ENCODE measurements at places on chromosomes 16 and 17. TPM values are rescaled to one million over a fixed set of nuclear protein-coding genes. Genes with fewer than 3 reads are reported as not detected.

DNA sequence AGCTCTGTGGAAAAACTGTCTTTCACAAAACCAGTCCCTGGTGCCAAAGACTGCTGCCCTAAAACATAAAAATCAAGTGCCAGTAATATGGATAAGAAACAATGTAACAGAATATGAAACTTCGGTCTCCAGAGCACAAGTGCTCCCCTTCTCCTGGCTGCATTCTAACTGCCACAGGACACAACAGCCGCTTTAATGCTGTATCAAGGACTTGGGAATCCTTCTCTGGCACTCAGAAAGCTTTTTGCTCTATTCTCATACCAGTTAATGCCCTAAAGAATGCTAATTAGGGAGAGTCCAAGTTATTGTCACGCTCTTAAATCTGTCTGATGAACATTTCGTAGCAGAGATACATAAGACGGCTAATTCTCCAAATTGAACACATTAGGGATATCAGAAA is 90.9 kb downstream of the PARN start:
- DNase-seq = no peak

- no peak for DNase-seq
Measured at GRCh38 chr17:10083864-10084263, 114.5 kb downstream of the GAS7 start.

GRCh38 chr16:89969741-89970410 is 21.3 kb downstream of the DEF8 start:
- no peak for DNase-seq

GRCh38 chr17:78365561-78366108 is 5.8 kb upstream of the SOCS3 start:
- no peak for DNase-seq

GRCh38 chr16:87267566-87267965 is 49.6 kb downstream of the C16orf95 start:
- no peak for DNase-seq

GRCh38 chr16:12625068-12625467 is 178.6 kb downstream of the CPPED1 start:
- no peak for DNase-seq

DNA sequence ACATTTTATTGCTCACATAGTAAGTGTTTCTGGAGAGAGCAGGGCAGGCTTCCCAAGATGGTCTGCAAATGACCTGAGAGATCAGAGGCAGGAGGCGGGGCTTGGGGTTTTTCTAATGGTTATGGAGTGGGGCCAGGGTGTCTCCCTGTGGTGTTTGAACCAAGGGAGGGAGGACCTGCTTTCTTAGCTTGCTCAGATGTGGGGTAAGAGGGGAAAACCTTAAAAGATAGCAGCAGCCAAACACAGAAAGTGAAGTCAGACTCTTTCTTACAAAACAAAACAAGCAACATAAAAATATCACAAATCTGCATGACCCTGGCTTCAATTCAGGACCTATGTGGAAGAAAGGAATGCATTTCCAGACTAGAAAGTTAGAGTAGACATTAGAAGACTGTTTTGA is 22.9 kb upstream of the DNAJA2 start:
- DNase-seq = no peak

DNA sequence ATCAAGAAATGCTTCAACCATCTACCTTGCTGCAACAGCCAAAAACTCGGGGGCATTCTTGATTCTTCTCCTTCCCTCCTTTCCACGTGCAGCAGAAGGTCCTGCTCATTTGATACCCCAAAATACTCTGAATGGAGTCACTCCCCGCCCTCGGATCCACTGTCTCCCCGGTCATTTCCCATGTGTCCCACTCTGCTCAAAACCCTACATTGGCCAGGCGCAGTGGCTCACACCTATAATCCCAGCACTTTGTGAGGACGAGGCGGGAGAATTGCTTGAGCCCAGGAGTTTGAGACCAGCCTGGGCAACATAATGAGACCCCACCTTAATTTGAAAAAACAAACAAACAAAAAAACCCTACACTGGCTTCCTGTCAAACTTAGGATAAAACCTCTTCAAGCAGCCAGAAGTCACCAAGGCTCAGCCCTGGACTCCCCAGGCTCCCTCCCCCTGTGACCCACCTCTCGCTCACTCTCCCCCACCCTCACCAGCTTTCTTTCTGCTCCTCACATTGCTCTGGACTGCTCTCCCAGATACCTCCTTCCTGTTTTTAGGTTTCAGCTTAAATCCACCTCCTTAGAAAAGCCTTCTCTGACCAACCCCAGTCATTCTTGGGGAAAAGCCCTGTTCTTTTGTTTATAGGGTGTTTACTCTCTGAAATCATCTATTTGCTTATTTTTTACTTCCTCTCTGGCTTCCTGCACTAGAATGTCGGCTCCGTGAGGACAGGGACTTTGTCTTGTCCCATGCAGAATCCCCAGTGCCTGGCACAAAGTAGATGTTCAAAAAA is 2.8 kb downstream of the SLC13A2 start:
- DNase-seq = no peak

DNA sequence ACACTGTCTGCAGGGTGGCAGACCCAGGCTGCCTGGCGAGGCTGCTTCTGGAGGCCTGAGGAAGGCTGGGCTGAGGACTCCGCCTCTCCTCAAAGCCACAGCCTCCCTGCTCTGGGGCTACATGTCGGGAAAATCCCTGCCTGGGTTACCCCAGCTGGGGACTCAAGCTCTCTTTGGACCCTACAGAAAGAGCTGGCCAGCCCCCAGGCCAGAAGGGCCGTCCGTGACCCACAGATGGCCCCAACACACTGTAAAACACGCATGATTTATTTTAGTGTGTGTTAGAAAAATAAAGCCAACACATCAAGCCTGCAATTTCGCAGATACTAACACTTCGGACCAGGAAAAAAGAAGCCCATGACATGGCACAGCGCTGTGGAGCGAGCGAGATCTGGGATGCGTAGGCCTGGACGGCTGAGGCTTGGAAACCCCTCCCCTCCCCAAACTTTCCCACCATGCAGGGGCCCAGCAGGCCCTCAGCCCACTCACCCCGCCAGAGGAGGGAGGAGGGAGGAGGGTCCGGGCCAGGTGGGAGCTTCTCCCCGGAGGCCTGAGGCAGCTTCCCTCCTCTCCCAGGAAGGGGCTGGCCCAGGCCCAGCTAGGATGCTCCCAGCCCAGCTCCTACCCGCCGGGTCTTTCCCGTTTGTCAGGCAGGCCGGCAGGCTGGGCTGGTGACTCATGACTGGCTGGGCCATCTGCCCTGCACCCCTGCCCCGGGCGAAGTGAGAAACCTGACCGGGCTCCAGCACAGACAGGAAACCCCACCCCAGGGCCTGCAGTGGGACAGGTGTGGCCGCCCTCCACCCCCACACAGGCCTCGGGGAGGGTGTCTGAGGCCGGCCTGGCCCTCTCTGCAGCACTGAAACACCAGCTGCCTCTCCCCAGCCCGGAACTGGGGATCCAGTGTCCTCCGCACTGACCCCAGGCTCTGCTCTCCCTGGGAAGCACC is 34.1 kb upstream of the SLC38A10 start:
- peak; percentile 35 for DNase-seq

DNA sequence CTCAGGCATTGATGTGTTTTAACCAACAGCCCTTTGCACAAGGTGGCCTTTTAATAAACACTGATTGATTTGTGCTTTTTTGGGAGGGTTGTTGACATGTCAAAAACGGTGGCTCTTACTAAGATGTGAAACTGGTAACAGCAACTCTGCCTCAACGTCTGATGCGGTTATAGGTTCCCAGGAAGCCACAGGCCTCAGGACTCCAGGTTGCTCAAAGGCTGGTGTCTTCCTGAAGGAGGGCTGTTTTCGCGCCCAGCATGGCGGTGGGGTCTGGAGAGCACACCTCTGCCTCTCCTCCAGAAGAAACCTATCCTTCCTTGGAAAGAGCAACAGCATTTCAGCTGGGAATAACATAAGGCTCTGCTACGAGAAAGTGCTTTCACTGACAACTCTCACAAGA is 187.5 kb downstream of the IRF8 start:
- DNase-seq = no peak

DNA sequence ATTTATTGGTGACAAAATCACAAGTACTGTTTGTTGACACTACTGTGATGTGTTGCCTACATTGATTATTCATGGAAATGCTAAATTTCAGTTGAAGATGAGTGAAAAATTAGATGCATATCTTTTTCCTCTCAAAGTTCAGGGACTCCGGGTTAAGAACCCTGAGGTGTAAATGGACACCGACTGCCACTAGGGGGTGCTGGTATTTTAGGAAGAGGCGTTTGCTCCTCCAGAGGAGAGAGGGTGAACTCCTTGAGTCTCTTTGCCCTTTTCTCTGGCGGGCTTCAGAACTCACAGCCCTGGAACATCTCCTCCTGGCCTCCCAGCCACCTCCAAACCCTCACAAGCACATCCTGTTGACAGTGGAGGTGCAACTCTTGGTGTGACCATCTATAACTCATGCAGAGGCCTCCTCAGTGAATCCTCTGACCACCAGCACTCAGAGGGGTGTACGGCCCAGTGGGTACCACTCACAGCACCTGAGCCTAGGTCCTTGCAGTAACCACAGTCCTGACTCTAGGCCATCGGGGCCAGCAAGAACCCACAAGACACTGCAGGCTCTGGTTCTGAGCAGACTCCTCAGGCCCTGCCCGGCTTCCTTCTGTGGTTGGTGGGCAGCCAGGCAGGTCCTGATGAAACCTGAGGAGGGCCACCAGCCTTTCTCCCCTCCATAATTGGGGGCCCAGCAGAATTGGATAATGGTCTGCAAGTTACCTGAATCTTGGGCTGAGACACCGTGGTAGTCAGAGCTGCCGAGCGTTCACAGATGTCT is 26.2 kb upstream of the PIK3R5 start:
- DNase-seq = peak; percentile 85

GRCh38 chr16:50888486-50889261 is 146.8 kb downstream of the CYLD start:
- DNase-seq = peak; percentile 13

DNA sequence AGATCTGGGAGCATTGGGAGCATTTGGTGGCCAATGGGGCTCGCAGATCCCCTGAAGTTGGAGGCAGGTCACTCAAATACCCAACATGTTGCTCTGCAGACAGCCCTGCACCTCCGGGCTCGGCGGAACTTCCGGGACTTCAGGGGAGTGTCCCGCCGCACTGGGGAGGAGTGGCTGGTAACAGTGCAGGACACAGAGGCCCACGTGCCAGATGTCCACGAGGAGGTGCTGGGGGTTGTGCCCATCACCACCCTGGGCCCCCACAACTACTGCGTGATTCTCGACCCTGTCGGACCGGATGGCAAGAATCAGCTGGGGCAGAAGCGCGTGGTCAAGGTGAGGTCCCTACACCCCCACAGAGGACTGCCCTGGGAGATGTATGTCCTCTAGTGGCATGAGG is 16.4 kb downstream of the MVP start:
- DNase-seq = no peak

DNA sequence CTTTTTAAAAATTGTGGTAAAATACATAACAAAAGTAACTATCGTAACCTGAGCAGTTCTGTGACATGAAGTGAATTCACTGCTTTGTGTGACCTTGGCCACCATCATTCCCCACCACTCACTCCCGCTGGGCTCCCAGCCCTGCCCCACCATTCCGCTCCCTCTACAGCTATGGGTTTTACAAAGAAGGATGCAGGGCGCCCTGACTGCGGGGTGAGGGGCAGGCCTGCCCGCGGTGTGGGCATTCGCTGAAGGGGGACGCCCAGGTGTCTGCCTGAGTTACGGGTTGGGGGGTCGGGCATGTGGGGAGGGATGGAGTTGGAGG is at the start of gene CEMP1:
Gene CEMP1, minus strand, starts transcription at position 38 of the 325 bp plus-strand sequence. CDS start 335 bp downstream, outside the sequence.
- DNase-seq = no peak

DNA sequence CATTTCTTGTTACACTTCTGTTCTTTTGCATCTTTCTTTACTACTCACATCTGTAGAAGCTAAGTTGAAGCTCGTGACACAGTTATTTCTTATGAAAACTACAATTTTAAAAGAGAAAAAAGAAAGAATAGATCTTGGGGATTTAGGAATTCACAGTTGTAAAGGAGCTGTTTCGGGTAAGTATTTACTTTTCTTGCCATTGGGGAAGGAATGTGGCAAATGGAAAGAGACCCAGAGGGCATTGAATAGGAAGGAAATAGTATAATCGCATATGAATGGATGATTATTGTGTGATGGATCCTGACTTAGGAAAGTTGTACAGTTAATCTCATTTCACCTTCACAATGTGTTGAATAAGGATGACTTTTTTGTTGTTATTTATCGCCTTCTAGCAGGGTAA is 914.1 kb upstream of the CDH8 start:
- no peak for DNase-seq

GRCh38 chr16:19105131-19105530 is 8.6 kb upstream of the ITPRIPL2 start:
- no peak for DNase-seq

- DNase-seq = no peak
Measured at GRCh38 chr16:67191411-67191994, 452 bp upstream of the E2F4 start.

DNA sequence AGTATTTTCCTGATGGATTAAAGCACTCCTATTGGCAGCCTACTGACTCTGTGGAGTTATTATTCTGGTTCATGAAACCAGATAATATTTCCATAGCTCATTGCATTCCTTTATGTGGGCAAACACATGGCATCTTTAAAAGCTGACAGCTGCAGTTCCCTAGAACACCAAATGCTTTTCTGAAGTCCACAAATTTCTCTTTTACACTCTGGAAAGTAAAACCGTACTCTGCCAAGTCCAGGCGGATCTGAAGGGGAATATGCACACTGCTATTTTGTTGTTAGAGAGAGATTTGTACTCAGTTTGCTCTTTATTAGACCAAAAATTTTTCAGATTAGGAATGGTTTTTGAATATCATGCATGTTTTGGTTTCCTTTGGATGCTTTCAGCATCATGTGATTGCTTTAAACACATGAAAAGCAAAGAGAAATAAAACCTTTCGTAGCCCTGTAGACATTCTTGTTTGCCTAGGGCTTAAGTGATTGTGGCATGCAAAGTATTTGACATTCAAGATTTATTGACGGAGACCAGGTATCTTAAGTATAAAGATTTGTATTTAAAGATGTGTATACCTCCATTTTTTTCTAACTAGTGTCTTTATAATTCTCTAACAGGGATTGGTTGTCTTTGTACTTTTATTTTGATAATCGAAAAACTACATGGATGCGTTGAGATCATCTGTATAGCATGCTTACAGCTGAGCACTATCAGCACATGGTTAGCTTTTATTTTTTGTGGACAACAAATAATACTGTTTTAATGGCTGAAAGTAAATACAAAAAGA is 19.5 kb downstream of the SEC14L1 start:
- no peak for DNase-seq

Gene TMEM94
- 125 TPM for total RNA-seq

Gene RDM1
- total RNA-seq = not detected

Gene IGF2BP1
- total RNA-seq = not detected

Gene NPIPB13
- total RNA-seq = 1.3 TPM

Gene CHD9NB
- 0.43 TPM for total RNA-seq

Gene FBF1
- 8.9 TPM for total RNA-seq

Gene MRPL45
- total RNA-seq = 27.5 TPM

Gene PMP22
- 199 TPM for total RNA-seq

Gene FOXJ1
- total RNA-seq = not detected

Gene MT1X
- total RNA-seq = 2,291 TPM

Gene HIGD1B
- not detected for total RNA-seq

Gene KRT27
- not detected for total RNA-seq

Gene SAMD14
- 3.2 TPM for total RNA-seq

Gene SLC12A3
- total RNA-seq = not detected

Gene PTX4
- not detected for total RNA-seq

Measured in ascending aorta (tissue), 2 donors.